Activated effector memory CD4-positive, alpha-beta T cell treated with anti-CD3 and anti-CD28 coated beads, Interleukin-2, amount 50 U/mL, for 16 hours (primary cell): ENCODE measurements at places on chromosomes 2 and 18.

- no peak for DNase-seq
Measured at GRCh38 chr2:69453475-69454129, 16.4 kb upstream of the NFU1 start.

DNA sequence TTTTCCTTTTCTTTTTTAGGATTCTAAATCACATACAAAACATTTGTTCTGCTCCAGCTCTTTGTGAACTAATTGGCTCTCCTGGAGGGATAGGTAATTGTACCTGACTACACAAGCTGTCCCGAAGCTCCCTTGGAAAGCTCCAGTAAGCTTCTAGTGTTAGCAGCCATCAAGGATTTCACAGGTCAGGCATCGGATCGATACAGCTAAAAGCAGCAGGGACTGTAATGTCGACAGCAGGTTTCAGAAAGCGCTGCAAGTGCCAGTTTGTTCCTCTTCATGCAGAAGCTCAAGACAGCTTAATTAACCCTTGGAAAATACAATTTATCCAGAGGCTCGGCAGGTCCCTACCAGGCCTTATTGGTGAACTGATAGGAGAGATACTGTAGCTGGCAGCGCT lies 87.2 kb upstream of the VRK2 start:
- DNase-seq: no peak

- no peak for DNase-seq
Measured at GRCh38 chr18:58806826-58807714, 57.6 kb upstream of the ZNF532 start.

GRCh38 chr2:164221473-164221872 lies 399.8 kb downstream of the GRB14 start:
- no peak for DNase-seq

GRCh38 chr2:217223222-217223930 lies 363.5 kb upstream of the TNP1 start:
- peak; percentile 64 for DNase-seq

DNA sequence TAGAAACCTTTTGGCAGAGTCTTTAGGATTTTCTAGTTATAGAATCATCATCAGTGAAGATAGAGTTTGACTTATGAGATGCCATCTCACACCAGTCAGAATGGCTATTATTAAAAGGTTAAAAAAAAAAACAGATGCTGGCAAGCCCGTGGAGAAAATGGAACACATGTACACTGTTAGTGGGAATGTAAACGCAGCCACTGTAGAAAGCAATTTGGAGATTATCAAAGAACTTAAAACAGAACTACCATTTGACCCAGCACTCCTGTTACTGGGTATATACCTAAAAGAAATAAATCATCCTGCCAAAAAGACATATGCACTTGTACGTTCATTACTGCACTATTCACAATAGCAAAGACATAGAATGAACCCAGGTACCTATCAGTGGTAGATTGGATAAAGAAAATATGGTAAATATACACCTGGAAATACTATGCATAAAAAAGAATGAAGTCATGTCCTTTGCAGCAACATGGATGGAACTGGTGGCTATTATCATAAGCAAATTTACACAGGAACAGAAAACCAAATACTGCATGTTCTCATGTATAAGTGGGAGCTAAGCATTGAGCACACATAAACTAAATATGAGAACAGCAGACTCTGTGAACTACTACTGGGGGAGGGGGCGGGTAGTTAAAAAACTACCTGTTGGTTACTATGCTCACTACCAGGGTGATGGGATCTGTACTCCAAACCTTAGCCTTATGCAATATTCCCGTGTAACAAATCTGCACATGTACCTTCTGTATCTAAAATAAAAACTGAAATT lies 279.0 kb downstream of the KIAA1328 start:
- DNase-seq: no peak

GRCh38 chr18:76457475-76457874 lies 37.6 kb downstream of the ZNF516 start:
- no peak for DNase-seq

- DNase-seq: no peak
Measured at GRCh38 chr2:238082827-238083226, 17.3 kb upstream of the ESPNL start.

- DNase-seq: no peak
Measured at GRCh38 chr18:76484749-76485387, 10.2 kb downstream of the ZNF516 start.

- DNase-seq: no peak
Measured at GRCh38 chr2:26454561-26455001, 23.3 kb downstream of the OTOF start.

- DNase-seq: no peak
Measured at GRCh38 chr2:46304635-46305034, 7.4 kb downstream of the EPAS1 start.

DNA sequence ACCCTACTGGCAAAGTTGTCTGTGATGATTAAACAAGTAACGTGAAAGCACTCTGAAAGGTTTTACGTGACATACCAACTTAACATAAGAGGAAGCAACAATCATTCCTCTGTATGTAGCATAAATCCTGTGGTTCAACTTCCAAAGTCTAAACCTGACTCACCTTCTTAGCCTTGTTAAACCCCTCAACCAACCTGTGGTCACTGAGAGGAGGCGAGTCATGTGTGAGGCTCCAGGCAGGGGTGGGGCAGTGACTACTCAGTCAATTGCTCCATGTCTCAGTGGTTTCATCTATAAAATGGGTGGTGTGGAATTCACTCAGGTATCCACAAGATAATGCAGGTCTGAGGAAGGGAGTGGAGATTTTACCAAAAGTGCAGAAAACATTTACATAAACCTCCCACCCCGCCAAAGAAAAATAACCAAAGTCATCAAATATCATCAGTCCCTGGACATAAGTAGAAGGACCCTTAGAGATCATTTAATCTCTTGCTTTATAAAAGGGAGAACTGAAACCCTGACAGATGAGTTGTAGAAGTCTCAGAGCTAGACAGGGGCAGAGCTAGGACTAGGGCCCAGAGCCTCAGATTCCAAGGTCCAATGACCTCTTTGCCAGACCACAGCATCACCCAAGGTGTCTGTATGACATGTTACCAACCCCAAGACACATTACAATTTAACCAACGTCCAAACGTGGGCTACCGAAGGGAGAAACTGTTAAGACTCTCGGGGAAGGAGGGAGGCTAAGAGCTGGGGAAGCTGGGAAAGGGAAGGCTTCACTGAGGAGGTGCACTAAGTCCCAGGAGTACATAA lies 3.7 kb upstream of the PCBP1 start:
- DNase-seq: peak; percentile 84

- DNase-seq: no peak
Measured at GRCh38 chr2:88187038-88187676, 17.0 kb downstream of the THNSL2 start.

DNA sequence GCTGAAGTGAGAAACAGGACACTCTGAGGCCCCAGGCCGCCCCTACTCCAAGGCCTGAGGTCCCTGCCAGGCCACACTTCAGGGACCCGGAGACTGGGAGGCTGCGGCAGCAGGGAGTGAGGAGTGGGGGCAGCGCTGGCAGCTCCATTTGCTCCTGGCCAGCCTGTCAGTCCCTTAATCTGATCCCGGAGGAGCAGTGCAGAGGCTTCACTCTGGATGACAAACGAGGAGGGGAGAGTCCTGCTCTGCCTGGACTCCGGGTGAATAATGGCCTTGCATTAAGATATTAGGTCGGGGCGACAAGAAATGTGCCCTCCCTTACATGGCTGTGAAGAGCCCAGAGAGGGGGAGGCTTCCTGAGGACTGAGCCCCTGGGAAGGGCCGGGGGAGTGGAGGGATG lies 14.3 kb upstream of the PRSS56 start:
- DNase-seq: no peak

GRCh38 chr2:216838151-216838550 lies 21.7 kb downstream of the TNP1 start:
- no peak for DNase-seq

DNA sequence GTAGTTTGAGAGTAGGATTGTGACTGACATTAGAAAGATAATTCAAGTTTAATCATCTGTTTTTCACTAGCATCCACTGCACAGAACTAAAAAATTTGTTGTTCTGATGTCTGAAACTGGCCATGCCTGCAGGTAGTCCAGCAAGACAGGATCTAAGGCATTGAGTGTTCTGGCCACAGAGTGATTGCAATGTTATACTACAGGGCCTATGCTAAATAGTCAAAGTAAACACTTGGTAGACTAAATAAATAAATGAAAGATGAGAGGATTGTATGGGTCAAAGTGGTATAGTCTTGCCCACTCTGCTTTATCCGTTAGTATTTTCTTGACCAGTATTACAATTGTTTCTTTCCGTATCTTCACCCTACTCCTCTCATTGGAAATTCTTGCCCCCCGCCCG lies 27.6 kb upstream of the FANCL start:
- DNase-seq: no peak

DNA sequence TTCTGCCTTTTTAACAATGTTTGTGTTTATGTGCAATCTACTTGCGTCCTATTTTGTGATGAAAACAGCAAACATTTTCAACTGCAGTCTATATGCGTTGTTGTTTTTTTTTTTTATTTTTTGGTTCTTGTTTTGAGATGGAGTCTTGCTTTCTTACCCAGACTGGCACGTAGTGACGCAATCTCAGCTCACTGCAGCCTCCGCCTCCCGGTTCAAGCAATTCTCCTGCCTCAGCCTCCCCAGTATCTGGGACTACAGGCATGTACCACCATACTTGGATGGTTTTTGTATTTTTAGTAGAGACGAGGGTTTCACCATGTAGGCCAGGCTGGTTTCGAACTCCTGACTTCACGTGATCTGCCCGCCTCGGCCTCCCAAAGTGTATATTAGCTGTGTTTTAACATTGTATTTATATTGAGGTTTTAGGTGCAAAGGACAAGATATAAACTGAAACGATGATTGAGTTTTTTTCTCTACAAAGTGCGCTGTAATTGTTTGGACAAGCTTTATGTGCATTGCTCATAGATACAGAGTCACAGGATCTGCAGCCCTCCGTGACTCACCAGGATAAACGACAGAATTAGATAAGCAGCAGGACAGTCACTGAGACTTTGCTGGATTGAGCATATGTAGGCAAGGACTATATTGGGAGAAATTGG lies 17.4 kb downstream of the CDH7 start:
- no peak for DNase-seq

- no peak for DNase-seq
Measured at GRCh38 chr2:234469972-234470371, 26.9 kb downstream of the ARL4C start.
